ENCODE measurements at places on chromosomes 7 and 10.

- no peak for DNase-seq
These were observed 57.3 kb downstream of the FAM53B start for GRCh38 chr10:124686707-124687376.

DNA sequence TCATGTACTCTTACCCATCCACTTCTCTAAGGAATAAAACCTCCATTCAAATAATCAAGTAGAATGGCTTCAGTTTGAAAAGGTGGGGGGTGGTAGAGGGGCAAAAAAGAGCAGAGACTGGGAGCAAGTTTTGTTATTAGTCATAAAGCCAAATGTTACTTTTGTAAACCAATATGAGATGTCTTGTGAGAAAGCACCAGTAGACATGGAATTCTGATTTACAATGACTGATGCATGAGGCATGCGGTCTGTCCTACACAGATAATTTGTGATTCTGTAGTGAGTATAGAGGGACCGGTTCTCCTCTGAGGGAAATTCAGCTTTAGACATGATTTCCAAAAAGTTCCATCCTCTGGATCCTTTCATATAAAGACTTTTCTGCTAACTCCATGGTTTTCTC lies 12.9 kb upstream of the ABCA13 start:
- DNase-seq, result no peak

GRCh38 chr7:77348371-77348813 lies 67.8 kb downstream of the GSAP start:
- DNase-seq, result no peak

DNA sequence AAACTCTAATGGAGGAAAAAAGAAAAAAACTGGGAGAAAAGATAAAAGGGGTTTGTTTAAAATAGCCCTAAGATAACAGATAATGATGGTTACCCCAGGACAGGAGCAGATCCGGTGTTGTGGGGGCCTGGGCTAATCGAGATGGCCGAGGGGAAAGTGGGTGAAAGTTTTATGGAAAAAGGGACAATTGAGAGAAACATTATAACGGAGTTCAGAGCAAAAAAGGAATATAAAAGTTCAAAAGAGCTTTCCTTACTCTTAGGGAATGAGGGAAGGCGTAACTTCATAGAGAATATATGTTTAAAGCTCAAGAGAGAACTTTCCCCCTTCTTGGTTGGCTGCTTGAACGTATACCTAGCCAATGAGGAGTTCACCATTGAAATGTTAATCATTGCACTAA lies 131.4 kb downstream of the BAMBI start:
- no peak for DNase-seq

- no peak for DNase-seq
These were observed 14.4 kb downstream of the RAMP3 start for GRCh38 chr7:45171946-45172345.

DNA sequence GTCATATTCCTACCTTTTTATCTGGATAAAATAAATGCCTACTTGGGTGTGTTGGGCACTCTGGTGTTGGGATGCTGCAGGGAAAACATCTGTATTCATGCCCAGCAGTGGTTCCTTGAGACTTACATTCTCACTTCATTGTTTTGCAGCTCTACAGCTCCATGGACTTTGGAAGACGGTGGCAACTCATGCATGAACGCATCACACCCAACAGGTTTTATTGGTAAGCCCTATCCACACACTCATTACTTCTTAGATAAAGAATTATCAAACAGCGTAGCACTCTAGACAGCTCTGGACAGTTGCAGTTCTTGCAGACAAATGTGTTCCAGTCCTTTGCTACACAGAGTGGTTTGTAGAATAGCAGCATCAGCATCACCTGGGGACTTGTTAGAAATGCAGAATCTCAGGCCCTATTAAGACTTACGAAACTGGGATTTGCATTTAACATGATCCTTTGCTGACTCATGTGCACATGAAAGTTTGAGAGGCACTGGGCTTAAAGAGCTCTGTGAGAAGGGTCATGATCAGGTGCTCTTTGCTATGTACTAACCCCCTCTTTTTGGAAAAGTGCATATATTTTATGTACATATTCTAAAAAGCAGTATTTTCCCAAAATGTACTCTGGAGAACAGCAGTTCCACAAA lies 401.9 kb downstream of the SORCS3 start:
- DNase-seq, result no peak

- DNase-seq, result no peak
These were observed 72.1 kb upstream of the NANOS1 start for GRCh38 chr10:118957443-118957825.

- no peak for DNase-seq
These were observed 530.8 kb downstream of the SH2D4B start for GRCh38 chr10:81068460-81068859.

GRCh38 chr7:154985230-154985629 lies 17.7 kb downstream of the PAXIP1 start:
- no peak for DNase-seq

- DNase-seq, result no peak
These were observed 58.6 kb downstream of the LAMB4 start for GRCh38 chr7:108071551-108071950.
